Stimulated activated CD4-positive, alpha-beta T cell treated with anti-CD3 and anti-CD28 coated beads, TNF-alpha, amount 100 ng/mL, for 1 hour (primary cell): ENCODE measurements at places on chromosomes 6 and 20.
A peak's percentile ranks its signal among the peaks of the same experiment; 100 is the strongest.

GRCh38 chr20:58436868-58437645 is 48.0 kb downstream of the VAPB start:
- no peak for DNase-seq

- DNase-seq = no peak
Observed at GRCh38 chr20:17580895-17581294, 11.0 kb downstream of the DSTN start.

GRCh38 chr6:6696867-6697531 is 108.5 kb downstream of the LY86 start:
- DNase-seq = no peak

- no peak for DNase-seq
Observed at GRCh38 chr20:13739731-13740649, 44.7 kb downstream of the ESF1 start.

DNA sequence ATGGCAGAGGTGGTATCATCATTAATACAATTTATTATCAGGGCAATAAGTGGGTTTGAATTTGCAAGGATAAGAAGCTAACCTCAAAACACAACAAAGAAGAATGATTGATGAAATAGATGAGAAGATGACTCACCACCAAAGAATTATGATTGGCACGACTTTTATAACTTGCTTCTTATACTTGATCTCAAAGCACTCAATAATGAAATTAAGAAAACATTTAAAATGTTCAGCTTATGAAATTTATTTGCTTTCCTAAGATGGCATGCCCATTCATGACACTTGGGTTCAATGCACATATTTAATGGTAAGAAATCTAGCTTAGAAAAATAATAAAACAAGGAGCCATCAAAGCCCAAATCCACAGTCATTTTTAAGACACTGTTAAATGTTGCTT is 477.5 kb downstream of the GJA1 start:
- no peak for DNase-seq

DNA sequence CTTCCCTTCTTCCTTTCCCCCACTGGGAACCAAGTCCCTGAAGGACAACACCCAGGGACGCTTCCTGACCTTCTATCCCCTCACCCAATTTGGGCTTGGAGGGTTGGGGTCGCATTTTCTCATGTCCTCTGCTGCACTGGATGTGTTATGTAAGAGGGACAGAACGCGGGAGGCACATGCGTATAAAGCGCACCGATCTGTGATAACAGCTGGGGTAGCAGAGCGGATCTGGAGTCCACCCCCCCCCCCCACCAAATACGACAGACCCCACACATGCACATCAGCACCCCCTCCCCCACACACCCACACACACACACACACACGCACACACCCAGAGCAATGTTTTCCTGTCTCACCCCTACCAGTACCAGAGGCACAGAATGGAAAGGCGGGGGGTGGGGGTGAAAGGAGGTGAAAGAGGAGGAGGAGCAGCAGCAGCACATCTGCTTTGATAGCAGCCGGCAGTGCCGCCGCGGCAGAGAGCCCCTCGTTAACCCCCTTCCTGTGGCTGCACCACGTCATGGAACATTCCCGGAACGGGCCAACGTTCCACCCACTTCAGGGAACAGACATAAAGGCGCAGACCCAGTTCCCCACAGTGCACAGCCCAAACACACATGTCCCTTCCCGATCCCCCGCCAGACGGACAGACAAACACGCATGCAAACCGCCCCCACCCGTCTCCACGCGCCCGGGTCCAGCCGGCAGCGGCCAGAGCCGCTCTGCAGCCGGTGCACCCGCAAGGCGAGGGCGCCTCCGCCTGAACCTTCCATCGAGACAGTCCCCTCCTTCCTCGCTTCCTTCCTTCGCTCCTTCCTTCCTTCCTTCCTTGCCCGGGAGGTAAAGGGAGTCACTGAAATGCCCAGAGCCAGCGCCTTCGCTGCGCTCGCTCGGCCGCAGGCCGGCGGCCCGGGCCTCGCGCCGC is 590 bp downstream of the HIVEP2 start:
- DNase-seq = peak; percentile 80

DNA sequence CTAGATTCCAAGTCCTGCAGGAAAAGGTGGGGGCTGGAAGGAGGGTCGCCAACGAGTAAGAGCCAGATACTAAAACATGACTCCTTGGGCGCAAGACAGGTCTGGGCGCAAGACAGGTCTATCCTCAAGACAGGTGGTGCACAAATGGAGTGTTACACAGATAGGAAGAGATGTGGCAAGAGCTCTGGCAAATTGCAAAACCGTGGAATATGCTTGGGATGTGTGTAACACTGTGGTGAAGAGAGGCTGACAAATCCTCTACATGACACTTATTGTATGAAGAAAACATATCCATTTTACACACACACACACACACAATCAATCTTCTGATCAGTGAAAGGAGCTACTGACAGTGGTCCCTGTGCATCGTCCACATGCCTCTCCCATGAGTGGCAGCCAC is 77.6 kb downstream of the TBC1D7 start:
- no peak for DNase-seq

DNA sequence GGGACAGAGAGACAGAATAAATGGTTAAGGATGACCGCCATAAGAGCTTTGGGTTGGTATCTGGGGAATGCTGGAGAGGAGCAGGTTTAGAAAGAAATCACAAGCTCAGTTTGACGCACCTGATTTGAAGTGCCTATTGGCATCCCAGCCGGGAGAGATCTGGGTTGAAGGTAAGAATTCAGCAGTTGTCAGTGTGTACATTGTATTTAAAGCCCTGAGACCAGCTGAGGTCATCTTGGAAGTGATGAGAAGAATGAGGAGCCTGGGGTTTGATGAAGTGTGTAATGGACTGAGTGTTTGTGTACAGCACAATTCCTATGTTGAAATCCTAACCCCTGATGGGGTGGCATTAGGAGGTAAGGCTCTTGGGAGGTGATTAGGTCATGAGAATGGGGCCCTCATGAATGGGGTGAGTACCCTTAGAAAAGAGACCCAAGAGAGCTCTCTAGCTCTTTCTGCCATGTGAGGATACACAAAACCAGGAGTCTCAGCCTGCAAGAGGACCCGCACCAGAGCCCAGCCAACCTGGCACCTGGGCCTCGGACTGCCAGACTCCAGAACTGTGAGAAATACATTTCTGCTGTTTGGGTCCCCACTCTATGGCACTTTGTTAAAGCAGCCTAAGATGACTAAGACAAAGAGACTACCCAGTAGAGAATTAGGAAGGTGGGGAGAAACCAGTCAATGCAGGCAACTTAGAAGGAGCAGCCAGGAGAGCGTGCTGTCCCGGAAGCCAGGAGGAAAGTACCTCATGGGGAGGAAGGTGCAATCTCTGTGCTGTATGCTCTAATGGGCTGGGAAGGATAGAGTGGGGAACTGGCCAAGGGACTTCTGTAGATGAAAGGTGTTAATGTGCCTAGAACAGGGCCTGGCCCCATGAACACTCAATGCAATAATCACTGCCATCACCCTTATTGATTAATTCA is 133.7 kb upstream of the SLC24A3 start:
- no peak for DNase-seq

- no peak for DNase-seq
Observed at GRCh38 chr6:19551611-19552010, 285.6 kb upstream of the ID4 start.

DNA sequence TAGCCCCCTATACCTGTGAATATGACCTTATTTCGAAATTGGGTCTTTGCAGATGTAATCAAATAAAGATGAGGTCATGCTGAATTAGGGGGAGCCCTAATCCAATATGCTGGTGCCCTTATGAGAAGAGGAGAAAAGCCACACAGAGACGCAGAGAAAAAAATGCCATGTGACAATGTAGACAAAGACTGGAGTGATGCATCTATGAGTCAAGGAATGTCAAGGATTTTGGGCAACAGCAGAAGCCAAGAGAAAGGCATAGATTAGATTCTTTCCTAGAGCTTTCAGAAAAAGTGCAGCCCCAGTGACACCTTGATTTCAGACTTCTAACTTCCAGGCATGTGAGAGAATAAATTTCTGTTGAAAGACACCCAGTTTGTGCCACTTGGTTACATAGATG is 47.4 kb upstream of the HS3ST5 start:
- no peak for DNase-seq
